Foreskin fibroblast (primary cell): ENCODE measurements at places on chromosomes 4 and X.

DNA sequence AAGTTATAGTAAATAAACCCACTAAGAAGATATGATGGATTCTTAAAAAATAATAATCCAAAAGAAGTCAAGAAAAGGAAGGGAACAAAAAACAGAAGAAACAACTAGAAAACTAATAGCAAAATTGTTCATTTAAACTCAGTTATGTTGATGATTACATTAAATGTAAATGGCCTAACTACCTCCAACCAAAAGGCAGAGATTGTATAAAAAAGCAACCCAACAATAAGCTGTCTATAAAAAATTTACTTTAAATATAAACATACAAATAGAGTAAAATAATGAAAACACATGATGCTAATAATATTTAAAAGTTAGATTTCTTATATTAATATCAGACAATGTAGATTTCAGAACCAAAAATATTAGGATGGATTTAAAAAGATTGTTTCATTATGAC, 340.6 kb downstream of the CAMK2D start:
- no peak for DNase-seq

DNA sequence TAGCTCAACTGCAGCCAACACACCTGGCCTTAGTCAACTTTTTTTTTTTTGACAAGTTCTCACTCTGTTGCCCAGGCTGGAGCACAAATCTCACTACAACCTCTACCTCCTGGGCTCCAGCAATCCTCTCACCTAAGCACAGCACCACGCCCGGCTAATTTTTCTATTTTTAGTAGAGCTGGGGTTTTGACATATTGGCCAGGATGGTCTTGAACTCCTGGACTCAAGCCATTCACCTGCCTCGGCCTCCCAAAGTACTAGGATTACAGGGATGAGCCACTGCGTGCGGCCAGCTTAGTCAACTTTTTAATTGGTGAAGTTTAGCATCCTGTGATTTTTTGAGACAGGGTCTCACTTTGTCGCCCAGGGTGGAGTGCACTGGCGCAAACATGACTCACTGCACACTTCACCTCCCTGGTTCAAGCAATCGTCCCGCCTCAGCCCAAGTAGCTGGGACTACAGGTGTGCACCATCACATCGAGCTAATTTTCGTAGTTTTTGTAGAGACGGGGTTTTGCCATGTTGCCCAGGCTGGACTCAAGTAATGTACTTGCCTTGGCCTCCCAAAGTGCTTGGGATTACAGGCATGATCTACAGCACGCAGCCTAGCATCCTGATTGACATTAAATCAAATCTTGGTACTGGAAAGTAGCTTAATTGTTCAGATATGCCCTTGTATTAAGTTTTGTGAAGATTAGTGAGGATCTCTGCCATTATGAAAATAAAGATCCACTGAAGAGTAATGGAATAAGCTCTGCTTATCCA, 8.3 kb downstream of the HNRNPDL start:
- no peak for DNase-seq

- DNase-seq: peak; percentile 6
Measured at GRCh38 chr4:27638163-27638915, 777.7 kb downstream of the STIM2 start.

- peak; percentile 43 for DNase-seq
Measured at GRCh38 chrX:135185795-135186443, 14.7 kb upstream of the CT55 start.

DNA sequence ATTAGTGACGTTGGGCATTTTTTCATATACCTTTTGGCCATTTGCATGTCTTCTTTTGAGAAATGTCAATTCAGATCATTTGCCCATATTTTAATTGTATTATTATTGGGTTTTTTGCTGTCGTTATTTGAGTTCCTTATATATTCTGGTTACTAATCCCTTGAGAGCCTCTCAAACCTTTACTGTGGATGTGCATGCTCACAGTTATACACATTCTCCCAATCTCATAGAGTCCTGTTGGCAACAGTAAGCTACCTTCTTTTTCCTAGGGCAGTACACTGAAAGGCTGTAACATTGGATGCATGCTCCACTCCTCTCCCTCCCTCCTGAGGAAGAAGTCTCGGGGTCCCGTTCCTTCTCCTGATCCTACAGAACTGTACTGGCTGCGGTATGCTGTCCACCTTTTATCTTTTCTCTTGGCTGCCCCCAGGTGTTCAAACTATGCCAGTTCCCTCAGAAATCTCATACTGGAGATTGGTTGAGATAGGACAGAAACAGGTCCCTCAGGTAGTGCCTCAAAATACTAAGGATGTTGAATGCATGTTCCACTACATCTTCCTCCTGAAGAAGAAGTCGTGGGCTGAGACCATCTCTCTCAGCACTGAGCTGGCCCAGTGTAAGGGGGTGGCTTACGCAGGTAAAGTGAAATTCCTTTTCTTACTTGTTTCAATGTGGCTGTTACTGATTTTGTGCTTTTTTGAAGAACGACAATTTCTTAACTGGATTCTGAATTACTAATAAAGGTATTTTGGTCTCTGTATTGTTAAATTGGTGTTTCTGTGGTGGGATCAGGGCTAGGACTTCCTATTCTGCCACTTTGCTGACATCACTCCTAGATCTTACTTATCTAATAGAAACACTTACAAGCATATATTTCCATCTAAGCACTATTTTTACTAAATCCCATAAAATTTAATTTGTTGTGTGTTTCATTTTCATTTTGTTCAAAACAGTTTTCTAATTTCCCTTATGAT, 145.4 kb upstream of the HUWE1 start:
- peak; percentile 48 for DNase-seq
